ENCODE measurements at places on chromosomes 11 and 22.

- no peak for DNase-seq
Measured at GRCh38 chr22:44409211-44409973, 88.6 kb downstream of the RTL6 start.

DNA sequence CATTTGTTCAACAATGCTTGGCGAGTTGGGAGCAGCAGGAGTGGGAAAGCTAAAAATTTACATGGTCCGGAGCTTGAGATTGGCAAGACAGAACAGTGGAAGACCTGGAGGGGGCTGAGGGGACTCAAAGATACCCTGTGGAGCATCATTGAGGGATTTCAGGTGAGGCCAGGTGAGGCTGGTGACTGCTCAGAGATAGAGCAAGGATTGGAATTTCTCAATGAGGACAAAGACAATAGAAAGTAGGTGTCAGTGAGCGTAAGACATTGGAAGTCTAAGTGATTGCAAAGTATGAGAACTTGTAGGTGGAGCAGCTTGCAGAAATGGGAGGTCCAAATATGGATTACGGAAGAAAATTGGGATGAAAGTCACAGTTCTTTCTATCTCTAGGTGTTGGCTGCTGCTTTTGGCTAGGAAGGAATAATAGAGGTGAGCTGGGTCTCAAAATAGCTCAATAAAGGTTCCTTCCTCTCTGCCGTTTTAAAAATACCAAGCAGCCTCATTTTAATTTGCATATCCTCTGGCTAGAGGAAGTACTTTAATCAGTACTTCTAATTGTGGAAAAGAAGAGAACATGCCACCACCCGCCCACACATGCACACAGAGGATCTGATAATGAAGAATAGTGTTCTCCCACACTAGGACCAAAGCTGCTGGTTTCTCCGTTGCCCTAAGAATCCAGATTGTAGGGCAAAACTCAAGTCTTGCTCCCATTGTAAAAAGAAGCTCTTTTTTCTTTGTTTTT lies 41.8 kb upstream of the SORL1-AS1 start:
- no peak for DNase-seq

DNA sequence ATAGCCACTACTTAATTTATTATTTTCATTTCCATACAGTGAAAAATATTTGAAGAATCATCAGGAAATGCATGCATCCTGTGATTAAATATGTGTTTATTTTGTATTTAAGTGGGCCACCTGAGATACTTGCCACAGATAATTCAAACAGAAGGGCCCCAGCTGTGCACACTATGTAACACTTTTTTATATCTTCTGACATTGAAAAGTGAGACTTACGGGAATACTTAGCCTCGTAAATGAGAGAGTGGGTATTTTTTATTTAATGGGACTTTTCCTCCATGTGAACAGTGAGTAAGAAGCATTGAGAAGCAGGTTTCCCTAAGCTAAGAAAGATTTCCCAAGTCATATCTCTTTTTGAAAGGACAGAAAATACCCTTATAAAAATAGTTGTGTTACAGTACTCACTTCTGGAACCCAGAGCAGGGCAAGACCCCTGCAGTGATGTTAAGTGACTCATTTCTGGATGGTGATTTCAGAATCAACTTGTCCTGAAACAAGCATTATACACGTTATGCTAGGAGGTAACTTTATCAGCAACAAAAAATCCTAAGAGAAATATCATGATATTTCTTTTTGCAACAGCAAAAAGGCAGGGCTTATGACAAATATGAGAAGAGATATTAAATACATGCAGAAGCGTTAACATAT lies 478.1 kb upstream of the CHORDC1 start:
- no peak for DNase-seq

DNA sequence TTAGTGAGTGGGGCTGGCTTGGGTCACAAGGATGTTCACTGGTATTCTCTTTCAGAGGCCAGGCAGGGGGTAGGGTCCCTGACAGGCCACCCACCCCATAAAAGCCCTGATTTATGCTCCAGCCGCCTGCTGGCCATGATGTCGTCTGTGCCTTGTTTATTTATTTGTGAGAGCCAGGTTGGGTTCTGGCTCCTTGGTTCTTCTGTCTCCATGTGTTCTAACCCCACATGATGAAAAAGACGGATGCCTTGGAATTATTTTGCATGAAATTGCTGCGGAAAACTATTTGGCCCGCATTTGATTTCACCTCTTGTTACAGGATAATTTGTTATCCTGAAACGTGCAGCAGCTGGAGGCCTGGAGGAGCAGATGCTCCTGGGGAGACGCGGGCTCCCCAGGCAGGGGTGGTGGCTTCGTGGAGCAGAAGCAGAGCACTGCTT lies 46.3 kb upstream of the WNT11 start:
- no peak for DNase-seq

Measured in amygdala (tissue), 56 donors.